ENCODE measurements at places on chromosomes 5 and 9.
A peak's percentile ranks its signal among the peaks of the same experiment; 100 is the strongest.

GRCh38 chr9:123637945-123638634, 282.1 kb downstream of the CRB2 start:
- DNase-seq = peak; percentile 56

GRCh38 chr9:113361304-113362018, 12.1 kb downstream of the BSPRY start:
- DNase-seq = no peak

GRCh38 chr5:31585895-31586270, 53.0 kb upstream of the PDZD2 start:
- no peak for DNase-seq

DNA sequence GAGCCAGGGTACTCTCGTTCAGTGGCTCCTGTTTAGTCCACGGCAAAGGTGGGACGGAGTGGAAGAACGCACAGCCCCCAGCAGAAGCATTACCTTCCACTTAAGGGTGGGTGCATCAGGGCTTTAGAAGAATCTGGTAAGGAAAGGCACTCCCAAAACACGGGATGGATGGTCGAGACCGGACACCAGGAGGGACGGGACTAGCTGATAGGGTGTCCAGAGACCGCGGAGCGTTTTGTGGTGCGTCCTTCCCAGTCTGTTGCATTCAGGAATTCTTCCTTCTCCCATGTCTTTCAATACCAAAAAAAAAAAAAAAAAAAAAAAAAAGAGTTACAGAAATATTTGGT, 545 bp upstream of the CTSV start:
- no peak for DNase-seq

DNA sequence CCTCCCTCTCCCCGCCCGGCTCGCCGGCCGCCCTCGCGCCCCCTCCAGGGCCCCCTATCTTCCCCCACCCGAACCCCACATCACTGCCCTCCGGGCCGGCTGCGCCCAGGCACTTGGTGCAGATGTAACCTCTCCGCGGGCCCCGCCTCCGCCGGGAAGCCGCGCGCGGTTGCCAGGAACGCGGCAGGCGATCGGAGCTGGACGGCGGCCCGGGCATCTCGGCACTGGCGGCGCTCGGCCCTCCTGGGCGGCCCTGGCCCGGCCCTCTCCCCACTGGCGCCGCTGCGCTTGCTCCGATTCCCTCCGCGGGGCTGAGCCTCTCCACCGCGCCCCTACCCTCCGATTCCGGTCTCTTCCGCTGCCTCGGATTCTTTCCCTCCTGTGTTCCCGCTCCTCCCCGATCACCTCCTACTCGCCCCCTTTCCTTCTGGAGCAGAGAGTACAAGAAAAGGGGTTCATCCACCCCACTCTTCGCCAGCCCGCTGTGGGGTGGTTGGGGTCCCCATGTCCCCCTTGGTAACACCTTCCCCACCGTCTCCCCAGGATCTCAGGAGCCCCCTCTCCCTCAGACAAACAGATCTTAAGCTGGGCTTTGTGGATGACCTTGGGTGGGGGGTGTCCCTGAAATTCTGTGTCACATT, 70.6 kb downstream of the C9orf50 start:
- DNase-seq = no peak

DNA sequence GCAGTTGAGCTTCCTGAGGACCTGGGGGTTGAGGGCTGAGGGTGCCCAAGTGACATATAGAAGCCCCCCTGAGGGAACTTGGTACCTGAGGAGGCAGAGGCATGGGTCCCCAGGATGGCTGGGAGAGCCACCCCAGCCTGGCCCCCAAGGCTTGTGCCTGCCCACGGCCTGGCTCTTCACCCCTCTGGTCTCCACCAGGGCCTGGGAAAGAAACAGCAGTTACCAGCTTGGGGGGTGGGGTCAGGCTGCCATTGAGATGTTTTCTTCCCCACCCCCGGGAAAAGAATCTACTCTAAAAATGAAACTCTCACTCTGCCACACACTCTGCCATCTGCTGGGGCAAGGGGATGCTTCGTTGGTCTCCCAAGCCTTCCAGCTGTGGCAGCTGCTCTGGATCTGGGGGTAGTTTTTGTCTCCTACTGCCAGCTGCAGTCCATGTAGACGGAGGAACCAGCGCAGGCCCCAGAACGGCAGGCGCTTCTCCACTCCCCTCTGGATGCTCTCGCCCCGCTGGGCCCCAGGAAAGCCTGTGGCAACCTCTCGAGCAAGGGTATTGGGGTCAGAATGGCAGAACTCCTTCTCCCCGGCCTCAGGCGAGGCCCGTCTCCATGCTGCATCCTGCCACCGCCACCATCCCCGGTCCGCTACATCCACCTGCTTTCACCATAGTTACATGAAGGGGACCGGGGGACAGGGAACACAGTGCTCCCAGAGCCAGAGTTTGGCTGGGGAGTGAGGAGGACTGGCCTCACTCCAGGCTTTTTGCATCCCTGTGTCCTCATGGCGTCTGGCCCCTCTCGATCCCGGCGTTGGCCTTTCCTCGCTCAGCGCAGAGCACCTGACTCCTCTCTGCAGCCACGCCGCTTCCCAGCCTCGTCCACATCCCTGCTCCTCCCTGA, 123.5 kb downstream of the DAB2IP start:
- DNase-seq = no peak

DNA sequence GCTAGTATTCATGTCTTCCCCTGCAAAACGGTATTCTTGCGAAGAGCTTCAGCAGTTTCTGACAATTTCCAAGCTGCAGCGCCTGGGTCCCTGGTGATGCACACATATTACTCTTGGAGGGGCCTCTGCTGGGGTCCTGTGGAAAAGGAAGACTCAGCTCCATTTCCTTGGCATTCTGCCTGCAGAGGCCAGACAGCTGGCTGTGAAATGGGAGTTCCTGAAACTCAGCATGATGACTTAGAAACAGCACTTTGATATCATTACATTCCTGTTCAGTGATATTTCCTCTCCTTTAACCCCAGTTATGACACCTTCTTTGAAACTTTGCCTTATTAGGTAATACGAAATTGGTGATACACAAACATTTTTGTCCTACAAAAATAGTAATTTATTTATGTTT, 98.5 kb downstream of the APBA1 start:
- DNase-seq = no peak

- DNase-seq = no peak
These were observed 24.6 kb upstream of the IL9 start for GRCh38 chr5:135920199-135920598.

DNA sequence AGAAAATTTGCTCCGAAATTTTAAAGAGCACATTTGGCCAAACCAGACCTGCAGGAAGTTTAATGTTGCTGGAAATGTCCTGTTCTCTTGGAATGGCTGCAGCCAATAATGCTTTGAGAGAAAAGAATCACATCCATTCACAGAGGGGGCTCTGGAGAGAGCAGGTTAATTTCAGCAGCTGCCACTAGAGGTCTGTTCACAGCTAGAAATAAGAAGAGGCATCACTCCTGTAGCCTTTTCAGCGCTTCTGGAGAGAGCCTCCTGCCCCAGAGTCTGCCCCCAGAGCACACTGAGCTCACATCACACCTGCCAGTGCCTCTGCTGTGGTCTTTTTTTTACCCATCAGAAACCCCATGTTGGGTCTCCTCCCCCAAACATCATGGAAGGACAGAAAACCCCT, 124.8 kb upstream of the RAD23B start:
- no peak for DNase-seq

- DNase-seq = no peak
These were observed 86.8 kb downstream of the NLN start for GRCh38 chr5:65808818-65809217.

DNA sequence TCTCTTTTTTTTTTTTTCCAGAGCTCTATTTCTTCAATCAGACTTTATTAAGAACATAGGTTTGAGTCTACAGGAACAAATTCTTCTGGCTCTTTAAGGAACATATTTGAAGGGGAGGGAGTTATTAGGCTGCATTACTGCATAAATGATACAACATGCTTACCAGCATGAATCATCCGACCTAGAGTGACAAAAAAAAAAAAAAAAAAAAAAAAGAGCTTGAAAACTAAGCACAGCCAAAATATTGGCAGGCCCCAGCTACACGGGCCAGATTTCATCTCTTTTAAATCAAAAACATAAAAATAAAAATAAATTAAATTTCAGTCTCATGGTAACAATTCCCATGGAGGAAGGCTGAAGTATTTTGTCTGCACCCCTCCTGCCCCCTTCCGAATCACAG, 26.3 kb downstream of the MSX2 start:
- DNase-seq = no peak

DNA sequence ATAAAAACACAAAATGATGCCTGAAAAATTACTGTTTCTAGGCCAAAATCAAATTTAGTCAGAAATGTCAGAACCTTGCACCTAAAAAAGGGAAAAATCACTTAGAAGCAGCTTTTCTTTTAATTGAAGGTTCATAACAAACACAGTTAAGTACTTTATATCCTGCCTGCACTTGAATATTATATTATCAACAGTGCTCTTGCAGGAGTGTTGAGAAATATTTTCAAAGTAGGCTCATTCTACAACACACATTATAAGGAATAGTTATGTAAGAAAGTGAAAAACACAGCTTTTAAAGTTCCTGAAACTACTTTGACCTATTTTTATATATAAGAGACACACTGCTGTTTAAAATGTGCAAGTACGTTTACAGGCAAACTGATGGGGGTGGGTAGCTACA, 8.3 kb downstream of the EDIL3 start:
- no peak for DNase-seq

Measured in erythroblast (primary cell).